ENCODE measurements at places on chromosomes 5 and 9.

DNA sequence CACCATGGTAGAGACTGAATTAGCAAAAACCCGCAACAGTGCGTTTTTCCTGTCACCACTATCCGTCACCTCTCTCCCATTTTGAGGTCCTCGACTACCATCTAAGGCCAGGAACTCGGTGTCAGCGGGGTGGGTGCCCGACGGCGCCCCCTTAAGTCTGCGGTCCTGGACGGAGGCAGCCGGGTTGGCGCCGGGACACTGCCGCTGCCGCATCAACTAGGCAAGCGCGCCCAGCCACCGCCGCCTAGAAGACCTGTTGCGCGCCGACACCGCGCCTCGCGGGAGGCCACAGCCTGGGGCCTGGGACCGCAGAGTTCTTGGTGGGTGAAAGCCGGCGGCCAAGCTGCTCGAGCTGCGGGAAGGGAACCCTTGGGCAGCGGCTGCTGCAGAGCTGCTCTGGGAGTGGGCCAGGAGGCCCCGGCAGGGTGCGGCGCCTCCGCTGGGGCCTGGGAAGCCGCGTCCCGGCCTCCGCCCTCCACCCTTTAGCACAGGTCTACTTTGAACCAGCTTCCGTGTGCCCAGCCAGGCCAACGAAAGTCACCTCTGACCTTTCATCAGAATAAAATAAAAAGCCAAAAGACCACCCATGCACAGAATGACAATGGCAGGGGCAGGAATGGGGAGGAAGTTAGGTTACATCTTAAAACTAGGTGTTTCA, 3.5 kb downstream of the FOXB2 start:
- DNase-seq: no peak

- DNase-seq: no peak
Observed at GRCh38 chr9:19186232-19186631, 44.3 kb upstream of the DENND4C start.

GRCh38 chr9:111678293-111678692, 16.9 kb downstream of the GNG10 start:
- DNase-seq: no peak

DNA sequence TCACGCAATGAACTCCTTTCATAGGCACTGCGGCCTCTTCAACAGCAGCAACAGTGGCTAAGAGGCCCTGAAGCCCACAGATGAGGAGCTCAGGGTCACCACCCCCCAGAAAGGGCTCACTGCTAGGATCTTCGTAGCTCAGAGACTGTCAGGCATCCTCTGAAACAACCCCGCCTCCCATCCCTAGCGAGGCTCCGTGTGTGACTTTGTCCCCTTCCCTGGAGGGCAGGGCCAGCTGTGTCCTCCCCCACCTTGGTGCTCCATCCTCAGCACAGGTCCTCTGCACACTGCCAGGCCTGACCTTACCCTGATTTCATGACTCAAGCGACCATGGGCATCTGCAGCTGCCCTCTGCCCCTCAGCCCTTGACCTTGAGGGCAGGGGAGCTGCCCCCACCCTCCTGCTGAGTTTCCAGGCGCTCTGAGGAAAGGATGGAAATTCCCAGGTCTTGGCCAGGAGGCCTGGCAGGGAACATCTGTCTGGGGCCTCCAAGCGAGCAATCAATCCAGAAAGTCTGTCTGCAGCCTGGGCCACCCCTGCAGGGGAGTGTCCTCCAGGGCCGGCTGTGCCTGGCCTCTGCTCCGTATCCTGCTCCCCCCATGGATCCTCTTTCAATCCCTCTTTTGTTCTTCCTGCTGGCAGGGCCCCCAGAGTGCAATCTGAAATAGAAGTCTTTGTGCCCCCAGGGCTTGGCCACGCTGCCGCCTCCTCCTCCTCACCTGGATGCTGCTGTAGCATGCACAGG, 6.8 kb upstream of the IRX4 start:
- DNase-seq: no peak

DNA sequence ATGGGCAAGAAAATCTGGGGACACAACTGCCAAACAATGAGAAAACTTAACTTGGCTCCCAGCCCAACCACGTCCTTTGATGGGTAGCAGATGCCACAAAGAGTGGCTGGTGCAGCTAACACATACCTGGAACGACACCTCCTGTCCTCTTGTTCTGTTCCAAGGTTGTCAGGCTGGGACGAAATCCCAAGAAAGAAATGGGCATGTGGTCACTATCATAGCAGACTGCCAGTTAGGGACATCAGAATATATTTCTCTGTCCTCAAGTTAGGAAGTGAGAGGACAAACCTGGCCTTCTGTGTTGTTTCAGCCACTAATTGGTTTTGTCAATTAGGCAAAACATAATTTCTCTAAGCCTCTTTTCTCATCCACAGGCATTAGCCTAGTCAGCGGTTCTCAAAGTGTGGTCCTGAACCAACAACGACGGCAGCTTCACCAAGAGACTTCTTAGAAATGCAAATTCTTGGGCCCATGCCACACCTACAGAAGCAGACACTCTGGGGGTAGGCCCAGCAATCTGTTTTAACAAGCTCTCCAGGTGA, 63.4 kb downstream of the RAPGEF1 start:
- DNase-seq: no peak

DNA sequence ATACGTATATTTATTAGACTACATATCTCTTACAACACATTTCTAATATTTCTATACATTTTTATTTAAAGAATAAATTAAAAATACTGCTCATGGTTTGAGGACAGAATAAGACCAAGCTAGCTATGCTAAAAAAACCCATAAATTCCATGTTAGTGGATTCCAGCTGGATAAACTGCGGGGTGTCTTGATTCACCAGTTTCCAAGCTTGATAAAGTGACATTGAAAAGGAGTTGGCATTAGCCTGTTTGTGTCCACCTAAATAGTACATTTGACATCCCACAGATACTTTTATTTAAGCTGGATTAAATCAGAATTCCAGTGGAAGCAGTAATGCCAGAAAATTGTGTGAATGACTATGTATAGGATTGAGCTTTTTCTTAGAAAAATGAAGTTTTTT, 80.1 kb downstream of the GABRA6 start:
- DNase-seq: no peak

- no peak for DNase-seq
Observed at GRCh38 chr5:138676002-138676401, 77.2 kb upstream of the CTNNA1 start.

GRCh38 chr9:125540497-125540896, 166.5 kb downstream of the MAPKAP1 start:
- DNase-seq: no peak

All from activated gamma-delta T cell treated with anti-CD3 and anti-CD28 coated beads, Interleukin-2, amount 50 U/mL, for 16 hours (primary cell).